ENCODE measurements at places on chromosomes 3 and 15.

DNA sequence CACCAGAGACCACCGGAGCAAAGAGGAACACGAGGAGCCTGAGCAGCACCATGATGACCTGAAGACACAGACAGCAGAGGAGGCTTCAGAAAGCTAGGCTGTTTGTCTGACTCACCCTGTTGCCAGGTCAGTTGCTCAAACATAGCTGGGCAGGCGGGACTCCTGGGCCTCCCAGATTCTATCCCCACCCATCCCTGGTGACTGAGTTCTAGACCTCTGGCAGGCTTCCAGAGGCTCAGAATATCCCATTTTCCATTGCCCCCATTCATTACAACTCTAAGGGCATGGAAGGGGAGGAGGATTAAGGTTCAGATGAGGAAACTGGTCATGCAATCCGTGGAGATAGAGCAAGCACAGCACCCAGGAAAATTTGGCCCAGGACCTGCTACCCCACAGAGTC, at the start of gene CDHR4:
Gene CDHR4, minus strand, starts transcription at position 113 of the 400 bp plus-strand sequence. Its CDS starts 61 bp downstream, at position 52.
- peak; percentile 73 for DNase-seq

DNA sequence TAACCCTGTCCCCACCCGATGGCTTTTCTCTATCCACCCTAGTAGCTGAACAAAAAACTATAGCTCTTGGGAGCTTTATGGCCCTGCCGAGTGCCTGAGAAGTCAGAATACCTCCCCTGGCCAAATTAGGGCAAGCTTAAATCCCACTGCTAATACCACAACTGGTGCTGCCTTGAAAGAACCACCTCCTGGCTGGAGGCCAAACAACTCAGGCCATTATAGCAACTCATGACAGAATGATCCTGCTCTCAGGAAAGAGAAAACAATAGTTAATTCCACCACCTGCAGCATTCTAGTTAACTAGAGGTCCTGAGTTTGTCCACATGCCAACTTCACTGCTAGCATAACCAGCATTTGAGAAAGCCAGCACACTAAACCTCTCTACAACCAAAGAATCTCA, 123.2 kb downstream of the RTP4 start:
- no peak for DNase-seq

GRCh38 chr3:57706462-57706861, 13.6 kb upstream of the DENND6A start:
- peak; percentile 52 for DNase-seq

DNA sequence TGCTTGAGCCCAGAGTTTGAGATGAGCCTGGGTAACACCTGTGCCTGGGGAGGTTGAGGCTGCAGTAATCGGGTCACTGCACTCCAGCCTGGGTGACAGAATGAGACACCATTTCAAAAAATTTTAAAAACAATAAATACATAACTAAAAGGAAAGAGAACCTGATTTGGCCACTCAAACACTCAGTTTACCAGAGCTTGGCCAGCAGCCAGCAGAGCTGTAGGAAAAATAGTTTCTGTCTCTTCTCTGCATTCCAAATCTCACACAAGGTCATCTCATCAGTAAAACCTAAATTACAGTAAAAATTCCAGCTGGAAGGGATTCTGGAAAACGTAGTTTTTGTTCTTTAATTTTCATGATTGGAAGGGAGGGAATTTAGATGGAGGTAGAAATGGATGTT, 7.8 kb upstream of the PPM1L start:
- no peak for DNase-seq

DNA sequence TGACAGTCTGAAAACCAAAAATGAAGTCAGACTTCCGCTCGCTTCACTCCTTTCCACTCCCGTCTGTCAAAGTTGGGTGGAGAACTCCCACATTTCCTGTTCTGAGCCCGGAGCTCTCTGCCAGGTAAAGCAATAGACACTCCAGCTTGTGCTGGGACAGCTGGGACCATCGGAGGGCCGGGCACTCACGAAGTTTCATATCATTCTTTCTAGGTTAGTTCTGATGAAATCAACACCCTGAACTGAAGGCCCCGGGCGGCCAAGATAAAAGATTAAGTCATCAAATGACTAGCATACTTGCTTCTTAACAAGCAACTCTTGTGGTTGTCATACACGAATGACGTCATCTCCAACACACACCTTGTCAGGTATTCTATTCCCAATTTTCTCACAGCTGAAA, 42.1 kb downstream of the MAGI1 start:
- peak; percentile 81 for DNase-seq

- DNase-seq = no peak
Measured at GRCh38 chr3:43025423-43025822, 46.3 kb downstream of the GASK1A start.

DNA sequence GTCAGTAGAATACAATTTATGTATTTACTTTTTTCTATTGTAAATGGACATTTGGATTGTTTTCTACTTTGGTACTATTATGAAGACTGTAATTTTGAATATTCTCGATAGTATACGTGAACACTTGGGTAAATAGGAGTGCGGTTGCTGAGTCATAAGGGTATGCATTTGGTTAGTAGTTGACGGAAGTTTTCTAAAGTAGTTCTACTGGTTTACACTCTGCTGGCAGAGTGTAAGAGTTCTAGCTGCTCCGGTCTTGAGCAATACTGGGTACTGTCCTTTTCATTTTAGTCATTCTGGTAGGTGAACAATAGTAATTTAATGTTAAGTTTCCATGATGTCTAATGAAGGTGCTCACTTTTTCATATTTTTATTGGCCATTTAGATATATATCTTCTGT, 70.0 kb downstream of the MEF2A start:
- no peak for DNase-seq

GRCh38 chr15:73335471-73335870, 33.3 kb downstream of the HCN4 start:
- DNase-seq = no peak

DNA sequence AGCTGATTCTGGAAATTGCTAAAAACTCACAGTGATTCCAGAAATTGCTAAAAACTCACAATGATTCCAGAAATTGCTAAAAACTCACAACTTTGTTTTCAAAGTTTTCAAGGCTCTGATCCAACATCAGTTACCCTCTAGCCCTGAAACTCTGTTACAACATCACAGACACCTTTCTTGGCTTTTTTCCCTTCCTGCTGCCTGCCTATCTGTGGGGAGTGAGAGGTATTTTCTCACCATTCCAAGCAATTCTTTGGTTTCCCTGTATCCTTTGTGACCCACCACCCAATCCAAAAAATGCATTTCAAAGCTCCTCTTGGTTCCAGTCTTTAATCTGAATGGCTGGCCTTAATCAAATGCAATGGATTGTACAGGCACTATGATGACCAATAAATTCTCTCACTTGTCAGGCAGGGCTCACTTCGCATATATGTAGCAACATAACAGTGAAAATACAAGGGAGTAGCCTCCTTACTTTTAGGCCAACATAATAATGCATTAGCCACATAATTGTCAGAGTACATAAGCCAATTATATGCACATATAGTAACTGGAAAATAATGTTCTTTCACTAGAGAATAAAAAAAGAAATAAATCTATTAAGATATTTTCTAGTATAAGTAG, 1139.0 kb downstream of the ROBO2 start:
- DNase-seq = no peak
